ENCODE measurements at places on chromosomes 1 and 21.

DNA sequence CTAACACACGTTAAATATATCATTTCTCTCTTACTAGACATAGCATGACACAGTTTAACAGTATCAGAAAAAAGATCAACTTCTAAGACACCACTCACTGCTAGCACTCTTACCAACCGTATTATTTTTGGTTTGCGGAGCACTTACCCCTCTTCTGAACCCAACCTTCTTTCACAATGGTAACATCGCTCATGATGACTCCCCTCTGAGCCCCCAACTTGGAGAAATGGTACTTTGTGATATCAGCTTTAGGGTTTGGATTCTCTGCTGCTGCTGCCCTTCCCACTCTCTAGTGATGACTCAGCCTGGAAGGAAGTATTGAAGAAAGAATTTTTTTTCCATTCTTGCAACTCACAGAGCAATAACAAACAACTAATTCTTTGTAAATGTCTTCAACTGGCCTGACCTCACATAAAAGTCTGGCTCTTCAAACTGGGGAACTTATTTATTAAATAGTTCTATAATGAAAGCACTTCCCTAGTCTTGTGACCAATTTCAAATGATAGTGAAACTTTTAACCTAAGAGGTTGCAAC, 7.0 kb downstream of the AKT3 start:
- DNase-seq, result no peak
- H3K36me3 ChIP-seq, result no peaks in the 10 kb centered on the region
- H3K4me1 ChIP-seq, result peaks cover 6% of the 10 kb centered on the region
- H3K27me3 ChIP-seq, result peaks cover 8% of the 10 kb centered on the region
- H3K27ac ChIP-seq, result no peak overlapping the region
- H3K4me3 ChIP-seq, result no peak overlapping the region

- H3K27ac ChIP-seq, result no peak overlapping the region
- no peak overlapping the region for H3K4me3 ChIP-seq
- no peak for DNase-seq
- H3K4me1 ChIP-seq, result no peaks in the 10 kb centered on the region
- H3K36me3 ChIP-seq, result no peaks in the 10 kb centered on the region
Measured at GRCh38 chr1:60052601-60053000, 21.0 kb downstream of the C1orf87 start.

DNA sequence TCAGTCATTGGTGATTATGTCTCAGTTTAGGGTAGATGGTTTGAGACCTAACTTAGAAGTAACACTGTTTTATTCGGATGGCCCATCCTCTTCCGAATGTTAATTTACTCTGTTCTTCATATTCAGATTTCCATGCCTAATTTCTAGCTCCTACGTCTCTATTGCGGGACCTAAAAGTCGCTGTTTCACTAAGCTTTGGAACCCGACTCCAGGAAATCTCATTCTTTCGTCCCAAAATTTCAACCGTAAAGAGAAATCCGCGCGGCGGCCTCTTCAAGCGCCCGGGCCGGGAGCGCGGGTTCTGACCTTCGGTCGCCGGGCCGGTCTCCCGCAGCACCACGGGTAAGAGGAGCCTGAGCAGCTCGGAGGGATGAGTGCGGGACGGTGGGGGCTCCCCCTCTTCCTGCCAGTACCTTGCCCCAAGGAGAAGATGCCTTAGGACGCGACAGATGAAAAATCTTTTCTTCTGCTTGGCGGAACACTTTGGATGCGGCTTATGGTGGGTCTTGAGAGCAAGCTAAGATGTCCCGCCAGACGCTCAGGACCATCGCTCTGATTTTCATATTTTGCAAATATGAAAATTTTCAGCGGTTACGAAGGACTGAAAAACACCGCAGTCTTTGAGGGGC, 128.7 kb downstream of the PPIAL4G start:
- H3K27ac ChIP-seq, result no peak overlapping the region
- peaks cover 8% of the 10 kb centered on the region for H3K36me3 ChIP-seq
- H3K4me1 ChIP-seq, result no peaks in the 10 kb centered on the region
- no peak overlapping the region for H3K4me3 ChIP-seq
- H3K27me3 ChIP-seq, result peaks cover 90% of the 10 kb centered on the region

GRCh38 chr1:19220991-19221390, 10.9 kb upstream of the UBR4 start:
- no peaks in the 10 kb centered on the region for H3K4me1 ChIP-seq
- H3K27me3 ChIP-seq, result no peaks in the 10 kb centered on the region
- H3K4me3 ChIP-seq, result no peak overlapping the region
- H3K36me3 ChIP-seq, result peaks cover 31% of the 10 kb centered on the region
- DNase-seq, result no peak

DNA sequence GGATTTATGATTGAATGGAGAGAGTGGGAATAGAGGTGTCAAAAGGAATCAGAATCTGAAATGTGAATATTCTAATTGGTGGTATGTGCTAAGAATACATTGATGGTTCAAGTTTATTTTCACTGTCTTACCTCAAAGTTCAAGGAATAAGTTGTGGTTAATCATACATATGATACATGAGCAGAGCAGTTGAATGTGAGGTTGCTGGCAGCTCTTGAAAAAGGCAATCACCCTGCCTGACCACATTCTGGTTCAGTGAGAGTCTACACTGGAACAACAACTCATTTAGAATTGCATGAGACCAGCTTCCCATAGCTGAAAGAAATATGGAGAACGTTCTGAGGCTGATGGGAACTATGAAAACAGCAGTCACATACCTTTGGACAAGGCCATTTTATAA, 68.3 kb upstream of the ARHGAP29 start:
- no peak overlapping the region for H3K4me3 ChIP-seq
- DNase-seq, result no peak
- peaks cover 10% of the 10 kb centered on the region for H3K4me1 ChIP-seq
- peak overlapping the region; percentile 2 for H3K27ac ChIP-seq
- H3K36me3 ChIP-seq, result no peaks in the 10 kb centered on the region

- no peaks in the 10 kb centered on the region for H3K36me3 ChIP-seq
- DNase-seq, result no peak
Measured at GRCh38 chr1:111795401-111795800, 39.7 kb downstream of the DDX20 start.

DNA sequence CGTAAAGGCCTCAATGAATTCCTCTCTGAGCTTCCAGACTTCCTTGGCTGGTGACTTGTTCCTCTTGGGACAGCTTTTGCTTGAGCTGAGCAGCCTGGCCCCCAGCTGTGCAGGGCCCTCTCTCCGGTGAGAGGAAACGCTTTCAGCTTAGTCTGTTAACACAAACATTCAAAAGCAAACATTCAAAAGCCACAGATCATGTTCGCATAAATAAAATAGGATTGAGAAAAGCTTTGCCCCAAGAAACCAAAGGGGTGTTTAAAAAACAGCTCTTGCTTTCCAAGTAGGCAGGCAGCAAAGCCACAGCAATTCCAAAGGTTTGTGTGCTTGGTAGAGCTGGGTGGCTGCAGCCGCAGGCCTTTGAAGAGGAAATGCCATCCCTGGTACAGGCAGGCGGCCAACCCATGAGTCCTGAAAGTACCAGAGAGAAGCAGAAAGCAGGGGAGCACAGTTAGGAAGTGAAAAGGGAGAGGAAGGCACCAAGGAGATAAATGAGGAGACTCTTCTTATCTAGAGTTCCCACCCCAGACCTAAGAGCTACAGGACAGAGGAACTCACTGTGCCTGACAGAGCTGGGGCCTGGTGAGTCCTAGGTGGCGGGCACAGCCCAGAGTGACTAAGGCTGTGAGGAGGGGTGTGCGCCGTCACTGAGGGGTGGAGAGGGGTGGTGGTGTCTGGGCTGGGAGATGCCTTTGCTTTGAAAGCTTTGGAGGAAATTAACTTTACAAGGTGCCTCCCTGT, 48.4 kb downstream of the CCN1 start:
- H3K27me3 ChIP-seq, result no peaks in the 10 kb centered on the region
- no peak overlapping the region for H3K4me3 ChIP-seq
- peaks cover 16% of the 10 kb centered on the region for H3K36me3 ChIP-seq
- H3K27ac ChIP-seq, result no peak overlapping the region

GRCh38 chr1:160169553-160170399, 18.4 kb downstream of the ATP1A4 start:
- H3K4me1 ChIP-seq, result peaks cover 28% of the 10 kb centered on the region
- H3K36me3 ChIP-seq, result no peaks in the 10 kb centered on the region
- DNase-seq, result no peak

GRCh38 chr1:192265516-192266173, 51.1 kb upstream of the RGS21 start:
- no peak overlapping the region for H3K4me3 ChIP-seq
- no peak for DNase-seq
- H3K27ac ChIP-seq, result no peak overlapping the region

DNA sequence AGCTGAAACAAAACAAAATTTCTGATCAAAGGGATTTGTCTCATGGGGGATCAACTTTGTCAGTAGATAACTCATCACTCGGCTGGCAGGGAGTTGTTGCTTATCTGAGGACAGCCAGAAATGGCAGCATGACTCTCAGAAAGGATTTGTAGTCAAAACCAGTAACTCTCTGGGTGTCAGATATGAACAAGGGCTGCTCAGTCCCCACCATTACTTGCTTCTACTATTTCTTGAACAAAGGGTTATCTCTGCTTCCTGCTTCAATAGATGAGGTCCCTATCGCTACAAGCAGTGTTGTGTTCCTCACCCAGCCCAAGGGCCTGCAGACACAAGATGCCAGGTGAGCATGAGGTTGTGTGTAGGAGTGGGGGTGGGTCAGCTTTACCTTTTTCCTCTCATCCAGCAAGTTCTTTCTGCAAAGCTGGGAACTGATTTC, 116.2 kb downstream of the PTBP2 start:
- no peak for DNase-seq
- no peak overlapping the region for H3K4me3 ChIP-seq
- H3K27ac ChIP-seq, result no peak overlapping the region
- H3K27me3 ChIP-seq, result no peaks in the 10 kb centered on the region
- peaks cover 9% of the 10 kb centered on the region for H3K4me1 ChIP-seq

DNA sequence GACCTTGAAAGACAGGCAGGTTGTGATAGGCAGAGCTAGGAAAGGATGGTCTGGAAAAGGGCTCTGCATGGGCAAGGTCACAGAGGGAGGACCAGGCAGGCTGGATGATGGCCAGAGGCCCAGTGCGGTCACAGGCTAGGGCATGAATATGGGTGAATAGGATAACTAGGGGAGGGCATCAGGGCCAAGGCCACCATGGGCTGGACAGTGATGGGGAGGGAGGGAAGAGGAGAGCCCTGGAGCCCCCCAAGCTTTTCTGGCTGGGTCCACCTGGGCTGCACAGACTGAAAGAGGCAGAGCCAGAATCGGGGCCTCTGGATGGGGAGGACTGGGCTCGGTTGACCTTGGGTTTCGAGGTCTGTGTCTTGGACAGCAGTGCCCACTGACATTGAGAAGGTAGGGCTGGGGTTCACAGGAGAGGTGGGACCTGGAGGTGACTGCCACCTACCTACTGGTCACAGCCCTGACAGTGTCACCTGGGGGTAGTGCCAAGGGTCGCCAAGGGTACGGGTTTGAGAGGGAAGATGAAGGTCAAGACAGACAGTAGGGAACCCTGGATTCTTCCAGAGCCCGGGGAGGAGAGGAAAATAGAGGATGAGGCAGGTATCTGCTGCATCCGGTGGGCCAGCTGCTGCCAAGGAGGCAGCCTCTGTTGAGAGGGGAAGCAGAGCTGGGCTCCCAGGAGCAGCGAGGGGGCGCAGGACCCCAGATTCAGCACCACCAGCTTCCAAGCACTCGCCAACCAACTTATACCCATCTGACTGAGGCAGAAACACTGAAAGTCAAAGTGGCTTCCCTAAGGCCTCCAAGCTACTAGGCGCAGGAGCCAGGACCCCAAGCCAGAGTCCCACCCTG, 6.1 kb upstream of the NPHP4 start:
- H3K4me1 ChIP-seq, result peaks cover 8% of the 10 kb centered on the region
- no peak overlapping the region for H3K4me3 ChIP-seq
- H3K27me3 ChIP-seq, result peaks cover 20% of the 10 kb centered on the region
- H3K27ac ChIP-seq, result no peak overlapping the region
- no peaks in the 10 kb centered on the region for H3K36me3 ChIP-seq

DNA sequence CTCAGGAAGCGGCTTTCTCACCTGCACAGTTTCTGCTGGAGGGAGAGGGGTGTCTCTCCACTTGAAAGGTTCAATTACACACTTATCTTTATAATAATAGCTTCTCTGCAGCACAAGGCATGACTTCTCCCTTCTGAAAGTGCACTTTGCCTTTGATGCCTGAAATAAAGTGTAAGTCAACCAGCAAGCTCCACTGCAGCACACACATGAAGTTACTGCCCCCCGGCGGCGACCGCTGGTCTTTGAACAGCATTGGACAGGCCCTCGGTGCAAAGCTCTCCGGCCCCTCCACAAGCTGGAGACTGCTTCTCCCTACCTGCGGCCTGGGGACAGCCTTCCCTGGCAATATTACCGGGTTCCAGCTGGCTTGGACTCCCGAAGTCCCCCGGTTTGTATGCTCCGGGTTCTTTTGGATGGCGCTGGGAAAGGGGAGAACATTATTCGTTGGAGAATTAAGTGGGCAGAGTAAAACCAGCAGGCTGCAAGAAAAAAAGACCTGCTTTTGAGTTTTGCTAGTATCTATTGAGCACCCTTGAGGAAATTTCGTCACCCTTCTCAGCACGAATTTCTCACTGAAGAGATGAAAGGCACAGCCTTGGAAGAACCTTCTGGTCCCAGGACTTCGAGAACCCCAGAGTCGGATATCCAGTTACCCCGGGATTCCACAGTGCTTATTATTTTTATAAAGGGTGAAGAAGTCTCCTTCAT, 11.8 kb downstream of the RCAN1 start:
- no peaks in the 10 kb centered on the region for H3K4me1 ChIP-seq
- DNase-seq, result peak; percentile 88
- H3K4me3 ChIP-seq, result no peak overlapping the region
- no peaks in the 10 kb centered on the region for H3K36me3 ChIP-seq
- no peak overlapping the region for H3K27ac ChIP-seq

- H3K27me3 ChIP-seq, result peaks cover 3% of the 10 kb centered on the region
- H3K27ac ChIP-seq, result no peak overlapping the region
- H3K36me3 ChIP-seq, result no peaks in the 10 kb centered on the region
- no peak for DNase-seq
- H3K4me3 ChIP-seq, result no peak overlapping the region
Measured at GRCh38 chr1:114368560-114369255, 142.3 kb downstream of the TRIM33 start.

- H3K27ac ChIP-seq, result no peak overlapping the region
- H3K27me3 ChIP-seq, result peaks cover 7% of the 10 kb centered on the region
- no peak for DNase-seq
- H3K4me3 ChIP-seq, result no peak overlapping the region
- H3K4me1 ChIP-seq, result no peaks in the 10 kb centered on the region
- H3K36me3 ChIP-seq, result no peaks in the 10 kb centered on the region
Measured at GRCh38 chr1:217982331-217983050, 302.6 kb upstream of the RRP15 start.

- DNase-seq, result no peak
- no peaks in the 10 kb centered on the region for H3K36me3 ChIP-seq
- H3K27ac ChIP-seq, result no peak overlapping the region
- H3K4me1 ChIP-seq, result no peaks in the 10 kb centered on the region
- no peak overlapping the region for H3K4me3 ChIP-seq
Measured at GRCh38 chr1:17914131-17914530, 159.0 kb downstream of the ACTL8 start.

GRCh38 chr1:16338961-16339360, 13.3 kb downstream of the FBXO42 start:
- peaks cover 17% of the 10 kb centered on the region for H3K4me1 ChIP-seq
- no peaks in the 10 kb centered on the region for H3K36me3 ChIP-seq
- H3K27me3 ChIP-seq, result no peaks in the 10 kb centered on the region
- H3K27ac ChIP-seq, result peak overlapping the region; percentile 19
- DNase-seq, result no peak

- peaks cover 5% of the 10 kb centered on the region for H3K4me1 ChIP-seq
- H3K4me3 ChIP-seq, result no peak overlapping the region
- H3K27ac ChIP-seq, result no peak overlapping the region
- H3K27me3 ChIP-seq, result no peaks in the 10 kb centered on the region
Measured at GRCh38 chr1:161987303-161987702, 36.4 kb downstream of the OLFML2B start.

Measured in type B pancreatic cell (in vitro differentiated cells).